ENCODE measurements at places on chromosomes 5 and 9. TPM values are rescaled to one million over a fixed set of nuclear protein-coding genes. Genes with fewer than 3 reads are reported as not detected.

The SEMA4D gene
- total RNA-seq: 161 TPM

The SLC22A4 gene
- total RNA-seq: 1.3 TPM

The PRDM9 gene
- not detected for total RNA-seq

The DOCK8 gene
- total RNA-seq: 140 TPM

The TICAM2 gene
- total RNA-seq: 2.0 TPM

DNA sequence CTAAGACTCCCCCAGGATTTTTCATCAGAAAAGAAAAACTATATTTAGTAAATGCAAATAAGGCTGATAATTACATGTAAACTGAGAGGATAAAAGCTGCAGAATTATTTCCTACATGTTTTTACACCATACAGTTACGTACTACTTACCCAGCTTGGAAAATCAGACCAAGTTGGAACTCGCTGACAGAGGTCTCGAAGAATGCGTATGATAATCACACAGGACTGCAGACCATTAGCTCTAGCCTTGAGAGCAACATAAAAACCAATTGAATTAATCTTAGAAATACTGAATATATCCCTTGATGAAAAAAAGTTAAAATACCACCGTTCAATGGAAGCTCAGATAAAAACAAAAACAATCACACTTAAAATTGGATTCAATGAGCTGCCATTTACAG, 65.6 kb downstream of the ZFR start:
- no peak for DNase-seq
- peaks cover 32% of the 10 kb centered on the region for H3K36me3 ChIP-seq
- H3K4me3 ChIP-seq: no peak overlapping the region
- no peak overlapping the region for H3K27ac ChIP-seq
- no peaks in the 10 kb centered on the region for H3K27me3 ChIP-seq

DNA sequence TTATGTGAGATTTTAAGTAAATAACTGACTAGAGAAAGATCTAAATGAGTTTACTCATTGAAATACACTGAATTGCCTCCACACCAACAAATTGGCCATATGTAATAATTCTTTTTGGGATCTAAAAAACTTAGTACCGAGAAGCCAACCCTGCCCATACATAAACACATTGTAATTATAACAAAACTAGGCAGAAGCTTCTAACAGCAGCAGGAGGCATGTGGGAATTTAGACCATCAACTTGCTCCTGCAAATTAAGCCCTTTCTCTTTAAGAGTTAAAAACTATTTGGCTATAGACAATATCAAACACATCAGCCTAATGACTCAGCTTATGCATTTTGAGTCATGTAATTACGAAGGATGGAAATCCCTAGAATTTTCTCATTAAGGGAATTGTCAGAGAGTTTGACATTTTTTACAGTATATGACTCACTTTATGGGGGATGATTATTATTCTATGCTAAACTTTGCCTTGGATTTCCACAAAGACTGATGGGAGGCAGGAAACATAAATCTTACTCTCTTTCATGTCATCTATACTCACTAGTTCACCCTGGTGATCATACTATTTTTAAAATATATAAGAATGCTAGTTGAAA, 1.0 kb downstream of the IL7R start:
- no peaks in the 10 kb centered on the region for H3K27me3 ChIP-seq
- peak overlapping the region; percentile 100 for H3K27ac ChIP-seq
- H3K4me3 ChIP-seq: peak overlapping the region; percentile 93
- no peak for DNase-seq
- H3K36me3 ChIP-seq: peaks cover 92% of the 10 kb centered on the region

DNA sequence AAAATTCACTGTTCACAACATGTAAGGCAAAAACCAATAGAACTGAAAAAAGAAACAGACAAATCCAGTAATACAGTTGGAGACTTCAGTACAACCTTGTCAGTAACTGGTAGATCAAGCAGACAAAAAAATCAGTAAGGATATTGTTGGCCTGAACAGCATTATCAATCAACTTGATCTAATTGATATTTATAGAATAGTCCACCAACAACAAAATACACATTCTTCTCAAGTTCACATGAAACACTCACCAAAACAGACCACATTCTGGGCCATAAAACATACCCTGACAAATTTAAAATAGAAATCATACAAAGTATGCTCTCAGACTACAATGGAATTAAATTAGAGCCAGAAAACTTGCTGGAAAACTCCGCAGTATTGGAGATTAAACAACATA, 56.8 kb downstream of the DTWD2 start:
- H3K4me3 ChIP-seq: no peak overlapping the region
- H3K27ac ChIP-seq: no peak overlapping the region
- H3K36me3 ChIP-seq: peaks cover 3% of the 10 kb centered on the region
- DNase-seq: no peak

DNA sequence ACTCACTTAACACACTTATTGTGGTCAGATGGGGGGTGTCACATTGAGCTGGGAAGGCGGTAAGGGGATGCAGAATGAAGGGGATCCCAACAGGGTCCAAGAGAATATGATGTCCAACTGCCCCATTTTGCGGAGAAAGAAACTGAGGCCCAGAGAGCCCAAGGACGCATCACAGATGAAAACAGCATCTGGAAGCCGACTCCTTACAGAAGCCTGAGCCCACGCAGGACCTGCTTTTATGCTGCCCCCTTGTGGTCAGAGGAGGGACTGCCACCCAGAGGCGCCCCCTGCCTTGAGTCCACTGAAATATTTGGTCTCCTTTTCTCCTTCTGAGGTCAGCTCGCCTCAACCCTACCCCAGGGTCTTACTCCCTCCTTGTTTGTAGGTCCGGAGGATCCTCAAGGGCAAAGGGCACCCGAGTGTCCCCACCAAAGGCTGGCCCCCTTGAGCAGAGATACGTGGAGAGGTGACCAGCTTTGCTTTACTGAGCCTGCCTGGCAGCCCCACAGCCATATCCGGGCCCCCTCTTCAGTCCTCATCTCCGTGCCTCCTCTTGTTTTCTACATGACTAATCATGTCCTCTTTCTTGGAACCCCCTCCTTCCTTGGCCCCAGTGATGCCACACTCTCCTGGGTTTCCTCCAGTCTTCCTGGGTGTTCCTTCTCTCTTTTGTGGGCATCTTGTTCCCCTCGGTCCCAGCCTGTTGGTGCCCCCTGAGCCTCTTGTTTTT, 30.0 kb upstream of the TTLL11 start:
- H3K27me3 ChIP-seq: peaks cover 35% of the 10 kb centered on the region

DNA sequence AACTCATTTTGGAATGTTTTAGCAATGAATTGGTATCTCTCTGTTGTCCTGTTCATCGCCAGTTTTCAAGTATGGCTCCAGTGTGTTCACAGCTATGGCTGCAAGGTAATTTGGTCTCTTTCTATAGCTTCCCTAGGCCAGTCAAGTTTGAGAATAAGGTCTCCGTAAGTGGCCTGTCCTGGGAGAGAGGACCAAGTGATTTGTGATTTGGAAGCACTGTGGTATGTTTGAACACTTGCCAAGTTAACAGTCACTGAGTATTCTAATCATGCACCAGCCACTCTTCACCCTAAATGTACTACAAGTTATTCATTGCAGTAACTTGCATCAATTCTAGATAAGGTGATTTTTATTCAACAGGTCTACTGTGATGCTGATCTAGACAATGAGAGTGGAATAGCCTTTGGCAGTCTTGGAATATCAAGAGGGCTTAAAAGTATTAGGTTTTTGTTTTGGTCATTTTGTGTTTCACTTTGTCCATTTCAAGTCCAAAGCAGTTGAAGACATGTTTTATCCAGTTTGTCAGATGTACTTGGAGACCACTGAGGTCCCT, 41.1 kb downstream of the G3BP1 start:
- H3K4me3 ChIP-seq: no peak overlapping the region
- H3K36me3 ChIP-seq: peaks cover 65% of the 10 kb centered on the region
- peaks cover 20% of the 10 kb centered on the region for H3K4me1 ChIP-seq
- no peaks in the 10 kb centered on the region for H3K27me3 ChIP-seq

- H3K4me1 ChIP-seq: no peaks in the 10 kb centered on the region
- H3K36me3 ChIP-seq: no peaks in the 10 kb centered on the region
- H3K4me3 ChIP-seq: no peak overlapping the region
- no peak for DNase-seq
- H3K27me3 ChIP-seq: no peaks in the 10 kb centered on the region
- no peak overlapping the region for H3K27ac ChIP-seq
Observed at GRCh38 chr9:82105729-82106128, 117.2 kb downstream of the SPATA31D1 start.

- H3K4me3 ChIP-seq: no peak overlapping the region
- H3K27me3 ChIP-seq: peaks cover 19% of the 10 kb centered on the region
- H3K36me3 ChIP-seq: no peaks in the 10 kb centered on the region
- no peak for DNase-seq
Observed at GRCh38 chr5:154577416-154577815, 99.4 kb upstream of the HAND1 start.

DNA sequence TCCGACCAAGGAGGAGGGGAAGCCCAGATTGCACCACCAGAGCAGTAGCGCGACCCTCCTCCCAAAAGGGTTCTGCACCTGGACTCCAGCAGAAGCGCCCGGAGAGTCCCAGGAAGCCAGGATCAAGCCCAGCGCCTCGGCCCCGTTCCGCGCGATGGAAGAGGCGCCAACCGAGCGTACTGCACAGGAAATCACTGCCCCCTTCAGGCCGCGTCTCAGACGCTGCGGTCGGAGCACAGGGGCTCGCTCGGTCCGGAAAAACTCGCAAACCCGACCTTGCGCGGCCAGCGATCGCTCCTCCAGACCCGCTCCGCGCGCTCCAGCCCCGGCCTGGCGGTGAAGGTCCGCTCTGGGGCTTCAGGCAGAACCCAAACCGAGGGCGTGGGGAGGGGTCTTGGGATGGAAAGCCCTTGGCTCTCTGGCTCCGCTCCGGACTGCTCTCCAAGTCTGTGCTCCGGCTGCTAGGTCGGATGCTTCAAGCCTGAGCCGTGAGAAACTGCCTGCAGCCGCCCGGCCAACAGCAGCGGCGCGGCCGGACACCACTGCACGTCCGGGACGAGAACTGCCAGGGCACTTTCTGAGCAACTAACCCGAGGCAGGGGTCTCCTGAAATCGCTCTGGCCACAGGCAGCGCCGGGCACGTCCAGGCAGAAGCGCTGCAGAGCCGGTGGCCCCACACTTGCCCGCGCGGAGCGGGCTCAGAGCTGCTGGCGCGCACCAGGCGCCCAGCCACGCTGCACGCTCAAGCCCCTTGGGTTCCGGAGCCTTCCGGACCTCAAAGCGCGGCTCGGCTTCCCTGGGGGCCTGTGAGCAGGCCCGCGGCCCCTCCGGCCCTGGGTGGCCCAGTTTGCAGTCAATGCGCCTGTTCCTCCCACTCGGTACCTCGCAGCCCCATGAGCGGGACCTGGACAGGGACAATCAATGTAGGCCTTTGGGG, 1.3 kb downstream of the GABBR2 start:
- H3K4me3 ChIP-seq: no peak overlapping the region
- H3K36me3 ChIP-seq: no peaks in the 10 kb centered on the region
- peaks cover 1% of the 10 kb centered on the region for H3K4me1 ChIP-seq
- peak; percentile 50 for DNase-seq

DNA sequence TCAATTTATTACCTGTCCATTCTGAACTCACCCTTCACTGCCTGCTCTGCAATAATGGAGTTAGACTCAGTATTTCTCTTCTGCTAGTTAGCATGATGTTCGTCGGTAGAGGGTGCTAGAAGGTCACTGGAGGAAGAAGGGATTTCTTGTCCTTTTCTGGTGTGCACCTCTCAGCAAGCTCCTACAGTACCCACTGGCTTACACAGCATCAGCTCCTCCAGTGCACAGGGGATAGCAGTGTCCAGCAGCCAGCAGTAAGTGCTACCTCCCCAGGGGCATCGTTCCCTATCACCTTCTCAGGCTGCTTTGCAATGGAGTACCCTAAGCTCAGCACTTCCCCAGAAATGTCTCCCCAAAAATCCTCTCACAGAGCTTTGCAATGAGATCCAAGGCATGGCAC, 45.9 kb upstream of the APC start:
- peaks cover 22% of the 10 kb centered on the region for H3K27me3 ChIP-seq
- no peaks in the 10 kb centered on the region for H3K36me3 ChIP-seq
- no peaks in the 10 kb centered on the region for H3K4me1 ChIP-seq
- peak; percentile 27 for DNase-seq
- H3K27ac ChIP-seq: no peak overlapping the region
- no peak overlapping the region for H3K4me3 ChIP-seq

GRCh38 chr5:66247176-66247960, 103.3 kb downstream of the SREK1 start:
- no peak overlapping the region for H3K27ac ChIP-seq
- H3K36me3 ChIP-seq: no peaks in the 10 kb centered on the region
- H3K27me3 ChIP-seq: peaks cover 2% of the 10 kb centered on the region
- no peak overlapping the region for H3K4me3 ChIP-seq
- no peak for DNase-seq
- H3K4me1 ChIP-seq: no peaks in the 10 kb centered on the region

GRCh38 chr9:100397529-100398266, 29.2 kb upstream of the MSANTD3 start:
- no peak overlapping the region for H3K27ac ChIP-seq
- no peak overlapping the region for H3K4me3 ChIP-seq
- H3K27me3 ChIP-seq: no peaks in the 10 kb centered on the region
- H3K36me3 ChIP-seq: peaks cover 2% of the 10 kb centered on the region
- H3K4me1 ChIP-seq: no peaks in the 10 kb centered on the region

GRCh38 chr5:178455480-178455835, 134.7 kb downstream of the COL23A1 start:
- H3K27me3 ChIP-seq: no peaks in the 10 kb centered on the region
- H3K27ac ChIP-seq: no peak overlapping the region
- DNase-seq: no peak

DNA sequence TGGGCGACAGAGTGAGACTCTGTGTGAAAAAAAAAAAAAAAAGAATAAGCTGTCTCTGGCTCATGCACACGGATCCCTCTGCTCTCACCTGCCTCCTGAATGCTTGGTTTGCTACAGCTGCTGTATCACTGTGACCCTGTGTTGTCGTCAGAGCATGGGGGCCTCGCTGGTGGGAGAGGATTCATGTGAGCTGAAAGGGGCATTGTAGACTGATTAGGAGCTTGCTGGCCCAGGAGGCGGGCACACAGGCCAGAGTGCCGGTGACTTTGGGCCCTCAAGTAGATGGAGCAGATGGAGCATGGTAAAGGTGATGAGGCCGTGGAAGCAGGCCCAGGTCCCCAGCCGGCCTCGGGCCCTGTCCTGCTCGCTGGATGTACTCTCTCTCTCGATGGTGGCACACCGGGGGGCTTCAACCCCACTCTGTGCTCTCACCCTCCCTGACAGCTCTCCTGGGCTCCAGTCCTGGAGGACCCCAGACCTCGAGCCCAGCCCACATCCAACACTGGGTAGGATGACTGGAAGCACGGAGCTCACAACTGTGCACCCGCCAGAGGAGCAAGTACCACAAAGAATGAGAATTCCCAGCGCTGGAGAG, 7.1 kb downstream of the FLT4 start:
- no peak overlapping the region for H3K27ac ChIP-seq
- H3K4me1 ChIP-seq: no peaks in the 10 kb centered on the region
- H3K4me3 ChIP-seq: no peak overlapping the region
- DNase-seq: peak; percentile 2
- H3K36me3 ChIP-seq: no peaks in the 10 kb centered on the region
- peaks cover 7% of the 10 kb centered on the region for H3K27me3 ChIP-seq

GRCh38 chr5:149497357-149497756, 53.9 kb downstream of the CSNK1A1 start:
- no peak overlapping the region for H3K4me3 ChIP-seq
- no peaks in the 10 kb centered on the region for H3K4me1 ChIP-seq
- H3K27ac ChIP-seq: peak overlapping the region; percentile 26
- DNase-seq: no peak
- H3K36me3 ChIP-seq: peaks cover 35% of the 10 kb centered on the region
- H3K27me3 ChIP-seq: no peaks in the 10 kb centered on the region
